Femur (tissue), 1 donor: ENCODE measurements at places on chromosomes 12 and 14.

DNA sequence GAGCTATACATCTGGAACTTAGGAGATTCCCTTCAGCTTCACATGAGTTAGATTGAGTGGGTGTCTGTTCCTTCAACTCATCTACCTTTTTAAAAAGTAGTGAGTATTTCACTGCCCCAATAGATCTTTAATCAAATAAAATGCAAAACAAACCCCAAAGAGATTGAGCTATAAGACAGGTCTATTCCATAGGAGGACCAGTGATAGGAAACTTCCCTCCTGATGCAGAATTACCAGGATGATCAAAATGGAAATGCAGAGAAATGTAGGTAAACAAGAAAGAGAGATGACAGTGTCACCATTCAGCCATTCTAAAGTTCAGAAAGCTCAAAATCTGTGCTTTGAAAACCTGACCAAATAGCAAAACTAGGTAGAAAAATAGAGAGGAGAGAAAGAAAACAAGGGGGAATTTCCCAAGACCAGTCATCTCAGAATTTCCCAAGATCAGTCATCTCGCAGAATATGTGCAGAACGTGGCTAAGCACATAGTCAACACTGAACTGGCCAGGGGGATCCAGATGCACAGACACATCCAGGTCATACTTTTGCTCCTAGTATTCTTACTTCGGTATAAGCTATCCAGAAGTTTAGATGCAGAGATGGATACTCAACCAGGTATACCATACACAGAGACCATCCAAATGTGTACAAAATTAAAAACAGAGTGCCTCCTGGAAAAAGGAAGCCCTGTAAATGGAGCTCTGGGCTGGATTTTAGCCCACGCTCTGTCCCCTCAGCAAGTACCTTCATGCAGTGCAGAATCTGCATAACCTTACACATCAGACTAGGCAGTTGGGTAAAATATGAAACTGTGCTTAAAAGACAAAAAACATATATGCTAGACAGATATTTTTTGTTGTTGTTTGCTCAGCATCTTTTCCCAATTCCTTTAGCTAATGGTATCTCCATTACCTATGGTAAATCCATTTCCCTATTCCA is 27.4 kb downstream of the SLC41A2 start:
- no peak for DNase-seq

DNA sequence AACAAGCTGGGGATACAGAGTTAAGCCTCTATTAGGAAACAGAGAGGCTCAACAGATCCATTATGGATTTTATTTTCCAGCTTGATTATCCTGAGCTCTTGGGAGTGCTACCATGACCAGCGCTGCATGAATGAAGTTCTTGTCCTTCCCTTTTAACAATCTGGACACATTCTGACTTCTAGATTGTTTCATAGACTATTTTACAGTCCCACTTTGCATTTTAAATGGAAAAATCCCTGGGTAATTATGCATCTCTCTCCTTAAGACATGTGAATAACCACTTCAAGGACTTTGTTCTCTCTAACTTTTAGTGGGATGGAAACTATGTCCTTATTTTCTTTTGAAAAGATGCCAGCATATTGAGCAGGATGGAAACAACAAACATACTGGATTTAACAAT is 2.0 kb downstream of the CCDC198 start:
- no peak for DNase-seq

GRCh38 chr12:22538311-22538710 is 6.0 kb downstream of the C2CD5 start:
- DNase-seq, result no peak

- DNase-seq, result no peak
Observed at GRCh38 chr14:24852312-24853060, 197.5 kb downstream of the STXBP6 start.

DNA sequence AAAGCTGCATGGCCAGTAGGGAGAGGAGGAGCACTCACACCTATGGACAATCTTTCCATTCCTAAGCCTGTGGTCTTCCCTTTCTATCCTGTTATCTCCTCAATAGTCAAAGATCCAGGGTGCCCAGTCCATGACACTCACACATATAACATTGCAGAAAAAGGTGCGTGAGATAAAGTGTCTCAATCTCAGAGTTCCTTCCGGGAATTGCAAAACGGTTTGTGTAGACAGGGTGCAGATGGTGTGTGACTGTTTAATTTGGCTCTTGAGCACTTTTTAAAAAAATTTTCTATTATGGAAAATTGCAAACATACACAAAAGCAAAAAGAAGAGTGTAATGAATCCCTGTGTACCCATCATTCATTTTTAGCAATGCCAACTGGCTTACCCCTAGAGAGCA is 1493.6 kb downstream of the AACS start:
- no peak for DNase-seq

GRCh38 chr12:28963554-28963953 is 185.5 kb upstream of the FAR2 start:
- DNase-seq, result no peak

- no peak for DNase-seq
Observed at GRCh38 chr12:89073659-89074058, 278.6 kb downstream of the DUSP6 start.
